NCI-H1105 treated with DMSO at 0.1 percent for 48 hours (cell line): ENCODE measurements at places on chromosomes 5 and 9.

DNA sequence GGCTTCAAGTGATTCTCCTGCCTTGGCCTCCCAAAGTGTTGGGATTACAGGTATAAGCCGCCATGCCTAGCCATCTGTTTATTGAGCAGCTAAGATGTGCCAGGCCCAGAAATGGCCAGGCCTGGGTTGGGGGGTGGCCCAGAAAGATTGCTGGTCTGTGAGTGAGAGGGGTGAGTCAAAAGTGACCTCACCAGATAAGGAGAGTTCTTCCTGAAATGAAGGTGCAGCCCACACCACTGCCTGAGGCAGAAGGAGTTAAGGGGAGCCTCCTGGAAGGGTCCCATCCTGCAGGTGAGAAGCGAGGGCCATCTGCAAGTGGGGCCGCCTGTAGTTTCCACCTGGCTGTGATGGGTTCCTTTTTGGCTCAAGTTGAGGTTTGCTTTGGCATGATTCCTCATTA is 96.9 kb upstream of the KLF4 start:
- DNase-seq: no peak

DNA sequence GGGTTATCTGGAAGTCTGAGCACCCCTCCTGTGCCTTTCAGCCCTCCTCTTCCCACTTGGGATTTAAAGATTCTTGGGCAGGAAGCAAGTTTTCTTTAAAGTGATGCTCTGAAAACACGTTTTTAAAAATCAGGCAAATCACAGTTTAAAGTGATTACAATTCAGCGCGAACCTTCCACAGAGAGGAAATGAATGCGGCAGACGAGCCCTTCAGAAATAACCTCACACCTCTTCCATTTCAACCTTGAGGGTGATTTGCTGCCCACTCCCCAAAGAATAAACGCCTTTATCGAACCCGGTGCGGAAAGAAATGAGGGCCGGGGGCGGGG is 2.3 kb upstream of the EFNA5 start:
- DNase-seq: no peak

DNA sequence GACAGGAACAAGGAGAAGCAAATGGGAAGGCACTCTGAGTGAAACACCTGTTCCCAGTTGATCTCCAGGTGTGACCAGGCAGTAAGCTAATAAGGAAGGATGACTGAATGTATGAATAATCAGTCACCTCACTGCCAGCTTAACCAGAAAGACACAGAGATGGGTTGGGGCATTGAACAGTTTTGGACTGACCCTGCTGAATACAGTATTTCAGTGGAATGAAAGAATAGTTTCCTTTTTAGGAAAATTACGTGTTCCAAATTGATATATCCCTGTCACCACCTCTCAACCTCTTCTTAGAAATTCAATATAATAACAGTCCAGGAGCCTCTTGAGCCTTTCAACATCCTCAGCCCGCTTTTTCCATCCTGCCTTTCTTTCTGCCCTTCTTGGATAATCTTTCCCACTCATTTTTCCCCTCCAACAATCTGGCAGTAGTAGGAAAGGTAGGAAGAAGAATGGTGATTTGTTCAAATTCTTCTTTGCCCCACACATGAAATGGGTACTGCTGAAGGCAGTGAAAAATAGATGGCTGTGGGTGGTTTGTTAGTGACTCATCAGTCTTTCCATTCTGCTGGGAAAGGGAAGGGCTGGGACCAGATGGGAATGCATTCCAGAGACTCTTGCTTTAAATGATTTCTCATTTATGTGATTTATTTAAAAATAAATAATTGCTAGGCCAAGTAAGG is 117.9 kb downstream of the ZSWIM6 start:
- DNase-seq: no peak

DNA sequence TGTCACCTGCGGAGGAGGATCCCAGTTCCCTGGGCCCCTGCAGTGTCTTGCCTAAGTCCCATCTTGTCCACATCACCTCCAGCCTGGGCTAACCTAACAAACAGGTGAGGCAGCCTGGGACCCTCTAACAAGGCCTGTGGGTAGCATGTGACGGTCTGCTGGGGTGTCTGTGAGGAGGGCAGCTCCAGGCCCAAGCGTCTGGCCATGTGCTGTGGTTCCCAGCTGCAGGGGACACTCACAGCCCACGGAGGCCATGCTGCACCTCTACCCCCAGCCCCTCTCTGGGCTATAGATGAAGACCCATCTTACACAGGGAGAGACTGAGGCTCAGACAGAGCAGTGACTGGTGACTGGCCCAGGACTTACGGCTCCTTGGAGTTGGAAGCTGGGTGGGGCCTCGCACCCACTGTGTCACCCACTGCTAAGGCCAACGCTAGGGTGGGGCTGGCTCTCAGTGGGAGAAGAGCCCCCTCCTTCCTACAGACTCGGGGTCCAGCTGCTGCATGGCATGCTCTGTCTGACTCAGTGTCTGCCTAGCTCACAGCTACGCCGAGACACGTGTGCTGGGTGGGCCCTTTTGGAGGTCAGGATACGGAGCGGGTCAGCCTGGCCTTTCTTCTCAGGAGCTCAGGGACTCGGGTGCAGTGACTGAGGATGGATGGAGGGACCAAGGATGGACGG is 40.8 kb upstream of the RNF130 start:
- DNase-seq: no peak

- no peak for DNase-seq
Measured at GRCh38 chr9:85515021-85515420, 226.7 kb downstream of the AGTPBP1 start.

GRCh38 chr5:12488161-12488560 is 583.9 kb upstream of the CTNND2 start:
- DNase-seq: peak; percentile 37

GRCh38 chr5:30502277-30502676 is 691.2 kb upstream of the CDH6 start:
- DNase-seq: no peak

DNA sequence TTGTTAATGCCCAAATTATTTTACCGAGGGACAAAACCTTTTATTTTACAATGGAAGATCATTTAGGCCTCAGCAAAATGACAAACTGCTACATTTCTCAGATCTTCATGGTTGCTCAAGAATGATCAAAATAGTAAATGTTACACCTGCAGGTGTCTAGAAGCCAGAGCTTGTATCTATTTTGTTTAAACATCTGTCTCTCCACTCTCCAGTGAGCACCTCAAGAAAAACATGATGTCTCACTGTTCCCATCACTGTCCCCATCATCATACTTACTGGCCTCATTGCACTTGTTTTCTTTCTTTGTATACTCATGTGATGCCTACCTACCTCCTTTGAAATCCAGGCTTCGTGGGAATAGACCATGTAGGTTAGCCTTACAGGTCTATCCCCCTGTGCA is 149.6 kb downstream of the TTLL11 start:
- no peak for DNase-seq

DNA sequence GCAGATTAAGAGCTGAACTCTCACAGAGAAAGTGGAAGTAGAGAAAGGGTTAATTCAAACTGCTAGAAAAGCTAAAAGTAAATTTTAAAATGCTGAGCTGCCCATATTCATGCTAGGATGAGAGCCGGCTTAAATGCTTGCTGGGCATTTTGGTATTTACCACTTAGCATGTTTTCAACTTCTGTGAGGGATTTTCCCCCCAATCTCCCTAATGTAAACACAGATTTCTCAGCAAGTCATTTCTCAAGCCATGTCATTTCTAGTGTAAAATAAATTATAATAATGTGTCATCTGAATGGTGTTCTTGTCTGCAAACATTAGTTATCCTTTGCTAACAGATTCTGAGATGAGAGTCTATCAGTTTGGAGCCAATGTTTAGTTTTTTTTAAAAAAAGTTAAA is 22.3 kb downstream of the RPS23 start:
- no peak for DNase-seq

DNA sequence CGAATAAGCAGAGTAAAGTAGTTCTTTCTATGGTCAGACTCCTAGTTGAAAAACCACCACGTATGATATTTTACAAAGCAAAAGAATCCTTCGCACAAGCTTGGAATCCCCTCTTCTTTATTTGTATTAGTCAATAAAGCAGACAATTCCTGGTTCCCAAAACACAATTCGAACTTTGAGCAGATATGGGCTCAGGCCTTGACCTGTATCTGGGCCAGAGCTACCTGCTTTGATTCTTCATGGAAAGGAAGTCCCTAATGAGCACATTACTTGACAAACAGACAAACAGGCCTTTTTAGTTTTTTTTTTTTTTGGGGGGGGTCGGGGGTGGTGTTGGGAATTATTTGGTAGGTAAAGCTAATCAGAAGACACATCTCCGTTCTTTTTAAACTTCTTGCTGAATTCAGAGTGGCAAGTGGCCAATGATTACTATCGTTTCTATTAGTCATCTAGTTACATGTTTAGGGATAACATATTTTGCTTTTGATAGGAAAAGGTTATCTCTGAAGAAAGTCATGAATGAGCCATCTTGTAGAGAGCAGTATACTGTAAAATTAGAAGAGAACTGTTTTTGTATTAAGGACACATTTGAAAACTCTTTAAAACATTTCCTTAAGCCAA is 116.6 kb upstream of the HMHB1 start:
- no peak for DNase-seq

- no peak for DNase-seq
Measured at GRCh38 chr5:165834891-165835290, 2329.5 kb downstream of the MAT2B start.

DNA sequence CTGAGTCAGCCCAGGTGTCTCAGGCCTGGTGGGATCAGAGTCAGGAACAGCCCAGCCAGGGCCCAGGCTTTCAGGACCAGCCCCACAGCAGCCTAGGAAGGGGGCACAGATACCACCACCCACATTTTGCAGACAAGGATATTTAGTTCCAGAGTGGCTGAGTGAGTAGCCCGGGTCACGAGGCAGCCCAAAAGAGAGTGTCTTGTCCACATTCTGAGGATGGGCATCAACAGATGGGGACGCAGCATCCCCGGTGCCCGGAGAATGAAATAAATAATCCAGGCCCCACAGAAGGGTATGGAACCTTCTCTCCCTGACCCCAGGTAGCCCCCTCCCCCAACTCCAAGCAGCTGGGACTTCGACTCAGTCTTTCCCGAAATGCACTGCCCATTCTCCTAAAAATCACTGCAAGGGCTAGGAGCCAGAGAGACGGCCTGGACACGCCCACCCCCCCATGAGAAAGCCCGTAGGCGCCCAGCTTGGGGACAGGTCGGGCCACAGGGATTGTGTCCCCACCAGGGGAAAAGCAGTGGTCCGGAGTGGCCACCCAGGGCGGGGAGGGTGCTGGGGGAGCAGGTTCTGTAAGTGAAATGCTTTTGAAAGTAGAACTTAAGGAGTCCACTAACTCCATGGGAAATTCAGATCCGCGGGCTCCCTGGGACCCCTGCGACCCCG is 6.9 kb downstream of the LHX3 start:
- no peak for DNase-seq

DNA sequence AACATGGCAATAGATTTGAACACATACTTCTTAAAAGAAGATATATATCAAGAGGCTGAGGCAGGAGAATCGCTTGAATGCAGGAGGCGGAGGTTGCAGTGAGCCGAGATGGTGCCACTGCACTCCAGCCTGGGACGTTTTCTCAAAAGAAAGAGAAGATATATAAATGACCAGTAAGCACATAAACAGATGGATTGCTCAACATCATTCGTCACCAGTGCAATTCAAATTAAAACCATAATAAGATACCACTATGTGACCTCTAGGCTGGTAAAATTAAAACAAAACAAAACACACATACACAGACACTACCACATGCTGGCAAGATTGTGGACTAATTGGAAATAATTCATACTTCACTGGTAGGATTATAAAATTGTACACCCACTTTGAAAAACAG is 5.3 kb upstream of the TXN start:
- no peak for DNase-seq

DNA sequence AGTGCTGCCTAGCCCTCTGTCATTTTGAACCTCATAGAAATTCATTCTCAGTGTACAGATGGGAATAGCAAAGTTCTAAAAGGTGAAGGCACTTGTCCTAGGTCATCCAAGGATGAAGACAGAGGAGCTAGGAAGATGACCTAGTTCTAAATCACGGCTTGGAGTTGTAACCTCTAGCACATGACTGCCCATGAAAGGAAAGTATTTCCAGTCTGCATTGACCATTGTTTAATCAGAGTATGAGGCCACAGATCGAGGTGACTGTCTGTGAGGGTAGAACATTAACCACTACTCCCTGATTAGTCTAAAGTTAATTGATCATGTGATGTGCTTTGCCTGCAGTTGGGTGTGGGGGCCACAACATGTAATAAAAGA is 674 bp upstream of the TNFSF15 start:
- no peak for DNase-seq

DNA sequence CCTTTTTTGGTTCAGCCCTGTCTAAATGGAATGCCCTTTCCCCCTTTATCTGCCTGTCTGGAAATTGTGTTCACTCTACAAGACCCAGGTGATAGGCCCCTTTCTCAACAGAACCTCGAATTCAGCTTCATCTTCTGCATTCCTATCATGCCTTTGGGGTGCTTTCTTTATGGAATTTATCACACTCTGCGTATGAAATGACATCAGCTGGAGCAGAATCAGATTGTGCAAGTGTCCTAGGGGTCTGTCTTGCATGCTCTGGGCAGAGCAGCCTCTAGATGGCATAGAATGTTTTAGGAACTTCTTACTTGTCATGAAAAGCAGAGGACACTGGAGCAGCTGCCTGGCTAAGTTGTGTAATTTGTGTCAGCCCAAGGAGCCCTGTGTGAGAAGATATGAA is 84.9 kb downstream of the ISL1 start:
- no peak for DNase-seq

DNA sequence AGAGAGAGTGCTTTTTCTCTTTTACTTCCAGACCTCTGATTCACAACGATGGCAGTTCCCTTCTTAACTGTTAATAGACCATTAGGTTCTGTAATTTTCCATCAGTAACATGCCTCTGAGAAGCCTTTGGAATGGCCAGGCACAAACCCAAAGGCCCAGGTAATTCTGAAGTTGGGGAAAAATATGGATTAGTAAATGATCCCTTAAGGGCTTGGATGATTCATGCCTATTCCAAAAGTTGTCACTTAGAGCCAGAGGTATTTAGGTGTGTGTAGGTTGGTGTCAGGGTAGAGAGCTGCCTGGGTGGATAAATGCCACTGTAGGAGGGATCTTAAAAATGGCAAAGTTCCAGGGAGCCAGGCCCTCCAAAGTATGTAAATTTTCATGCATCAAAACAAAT is 228.8 kb downstream of the PLK2 start:
- DNase-seq: no peak

DNA sequence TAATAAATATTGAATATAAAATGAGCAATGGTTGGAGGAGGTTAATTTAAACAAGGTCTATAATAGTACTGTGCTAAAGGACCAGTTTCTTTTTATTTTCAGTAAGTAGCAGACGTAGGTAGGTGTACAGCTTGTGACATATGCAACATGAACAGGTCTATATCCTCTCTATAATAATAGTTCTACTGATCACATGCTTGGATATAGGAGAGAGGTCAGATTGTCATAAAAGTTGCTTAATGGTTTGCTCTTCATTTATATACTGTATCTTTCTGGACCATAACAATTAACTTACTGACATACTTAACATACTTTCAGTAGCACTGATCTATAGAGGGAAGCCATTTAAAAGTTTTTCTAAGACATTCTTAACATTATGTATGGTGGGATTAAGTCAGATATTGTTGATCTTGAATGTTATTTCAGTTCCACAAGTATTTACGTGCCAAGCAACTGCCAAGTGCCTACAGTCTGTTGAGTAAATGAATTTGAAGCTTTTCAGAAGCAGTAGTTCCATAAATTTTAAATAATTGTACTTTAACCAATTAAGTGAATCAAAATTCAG is 68.0 kb downstream of the DENND4C start:
- no peak for DNase-seq
